ENCODE measurements at places on chromosomes 11 and 22.

DNA sequence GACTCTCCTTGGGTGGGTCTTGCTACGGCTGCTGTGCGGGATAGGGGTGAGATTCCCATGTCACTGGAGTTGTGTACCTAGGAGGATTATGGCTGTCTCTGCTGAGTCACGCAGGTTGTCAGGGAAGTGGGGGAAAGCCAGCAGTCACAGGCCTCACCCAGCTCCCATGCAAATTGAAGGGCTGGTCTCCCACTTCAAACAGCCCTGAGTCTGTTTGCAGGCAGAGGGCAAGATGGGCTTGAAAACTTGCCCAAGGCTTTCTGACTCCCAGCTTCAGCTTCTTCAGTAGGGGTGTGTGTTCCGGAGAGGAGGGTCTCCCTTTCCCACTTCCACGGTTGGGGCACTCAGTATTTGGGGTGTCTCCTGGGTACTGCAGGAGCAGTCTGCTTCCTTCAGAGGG, 10.9 kb upstream of the SC5D start:
- DNase-seq = no peak

DNA sequence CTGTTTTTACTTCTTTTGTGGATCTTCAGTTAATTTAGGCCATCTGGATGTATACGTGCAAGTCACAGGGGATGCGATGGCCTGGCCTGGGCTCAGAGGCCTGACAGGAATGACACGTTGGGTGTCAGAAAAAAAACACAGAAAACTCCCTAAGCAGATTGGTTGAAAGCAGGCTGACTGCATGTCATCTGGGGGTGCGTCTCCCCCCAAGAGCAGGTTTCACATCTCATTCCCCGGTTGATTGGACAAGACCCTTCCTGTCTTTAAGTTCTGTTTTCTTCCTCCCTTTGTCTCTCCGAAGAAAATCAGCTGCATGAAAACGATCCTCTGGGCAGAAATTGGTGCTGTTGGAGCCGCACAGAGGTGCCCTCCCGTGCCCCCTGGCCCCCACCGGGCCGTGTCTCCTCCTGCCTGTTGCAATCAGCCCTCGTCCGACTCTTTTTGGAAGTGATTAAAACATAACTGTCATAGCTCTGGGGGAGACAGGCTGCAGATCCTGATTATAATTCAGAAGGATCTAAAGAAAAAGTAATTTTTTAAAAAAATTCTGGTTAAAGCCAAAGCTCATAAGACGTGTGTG, 71.8 kb upstream of the PARVG start:
- DNase-seq = no peak

GRCh38 chr22:44620129-44620840, 81.7 kb upstream of the PRR5 start:
- no peak for DNase-seq

- DNase-seq = no peak
These were observed 13.8 kb upstream of the MB start for GRCh38 chr22:35630891-35631290.

- no peak for DNase-seq
These were observed 856.6 kb downstream of the METTL15 start for GRCh38 chr11:28964811-28965210.

GRCh38 chr11:129209891-129210830, 18.0 kb upstream of the ARHGAP32 start:
- no peak for DNase-seq

DNA sequence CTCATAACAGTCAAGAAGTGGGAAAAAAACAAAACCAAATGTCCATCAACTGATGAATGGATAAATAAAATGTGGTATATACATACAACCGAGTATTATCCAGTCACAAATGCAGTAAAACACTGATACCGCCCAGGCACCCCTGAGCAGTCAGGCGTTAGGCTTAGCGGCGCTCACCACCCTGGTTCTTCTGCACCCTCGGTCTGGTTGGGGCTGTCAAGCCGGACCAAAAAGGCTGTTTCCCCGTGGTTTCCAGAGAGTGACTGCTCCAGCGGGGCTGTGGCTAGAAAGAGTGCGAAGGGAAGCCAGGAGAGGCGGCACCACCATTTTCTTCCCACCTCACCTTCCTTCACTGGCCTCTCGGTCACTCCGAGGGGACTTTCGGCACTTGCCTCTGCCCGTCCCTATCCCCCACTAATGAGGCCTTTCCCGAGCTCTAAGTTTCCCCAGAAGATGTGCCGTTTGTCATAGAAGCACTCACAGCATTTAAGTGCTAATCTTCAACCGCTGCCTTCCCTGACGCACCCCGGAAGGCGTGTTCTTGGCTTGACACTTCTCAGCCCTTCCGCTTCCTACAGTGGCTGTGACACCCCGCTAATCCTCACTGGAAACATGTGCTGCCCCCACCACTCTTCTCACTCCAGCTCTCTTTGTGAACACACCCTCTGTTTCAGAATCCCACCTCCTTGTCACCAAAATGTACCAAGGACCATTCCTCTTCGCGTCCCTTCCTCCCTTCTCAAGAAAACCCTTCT, 42.4 kb downstream of the FCHSD2 start:
- no peak for DNase-seq

DNA sequence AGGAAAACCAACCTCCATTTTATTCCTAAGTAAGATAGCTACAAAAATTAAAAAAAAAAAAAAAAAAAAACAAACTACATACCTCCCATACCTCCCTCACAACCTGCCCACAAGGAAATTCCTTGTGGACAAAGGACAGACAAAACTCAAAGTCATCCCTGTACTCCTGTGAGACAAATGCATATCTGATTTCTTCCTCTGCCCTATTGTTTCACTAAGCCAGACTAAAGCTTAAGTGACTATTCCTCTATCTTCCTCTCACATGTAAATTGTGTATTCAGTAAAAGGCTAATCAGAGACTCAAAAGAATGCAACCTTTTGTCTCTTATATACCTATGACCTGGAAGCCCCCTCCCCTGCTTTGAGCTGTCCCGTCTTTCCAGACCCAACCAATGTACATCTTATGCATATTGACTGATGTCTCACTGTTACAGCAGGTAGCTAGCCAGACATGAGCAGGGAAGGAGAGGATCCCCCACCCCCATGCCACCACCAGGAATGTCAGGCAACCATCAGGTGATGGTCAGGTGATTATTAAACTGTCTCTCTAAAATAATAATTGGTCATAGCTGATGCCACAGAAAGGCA, 289.4 kb downstream of the SBF2 start:
- no peak for DNase-seq

DNA sequence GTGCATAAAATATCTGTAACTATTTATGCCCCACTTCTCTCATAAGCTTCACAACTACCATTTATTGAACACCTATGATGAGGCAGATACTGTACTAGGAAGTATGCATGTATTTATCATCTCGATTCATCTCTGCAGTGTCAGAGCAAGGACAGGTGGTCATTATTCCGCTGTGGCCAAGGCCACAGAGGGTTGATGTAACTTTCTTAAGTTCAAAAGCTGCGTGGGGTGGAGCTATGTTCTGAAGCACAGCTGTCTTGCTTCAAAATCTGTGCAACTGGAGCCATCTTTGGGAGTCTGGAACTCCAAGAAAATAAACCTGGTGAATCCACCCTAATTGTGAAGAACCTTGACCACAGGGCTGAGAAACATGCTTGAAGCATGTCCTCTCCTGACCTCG, 60.2 kb upstream of the HMGXB4 start:
- no peak for DNase-seq

DNA sequence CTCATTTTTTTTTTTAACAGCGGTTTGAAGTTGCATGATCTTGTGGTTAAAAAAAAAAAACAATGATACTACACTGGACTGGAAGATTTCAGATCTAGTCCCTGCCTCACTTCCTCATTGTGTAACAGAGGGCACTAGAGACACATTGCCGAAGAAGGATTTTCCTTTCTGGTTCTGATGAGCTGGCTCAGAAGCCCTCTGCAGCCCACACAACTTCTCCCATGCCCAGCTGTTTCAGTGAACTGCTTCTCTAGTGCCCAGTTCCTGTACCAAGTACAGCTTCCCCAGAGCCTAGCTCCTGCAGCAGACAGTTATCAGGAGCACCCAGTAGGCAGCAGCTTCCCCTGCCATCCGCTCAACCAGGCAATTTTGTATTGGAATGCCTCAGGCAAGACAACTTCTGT, 29.5 kb upstream of the ANO5 start:
- no peak for DNase-seq

DNA sequence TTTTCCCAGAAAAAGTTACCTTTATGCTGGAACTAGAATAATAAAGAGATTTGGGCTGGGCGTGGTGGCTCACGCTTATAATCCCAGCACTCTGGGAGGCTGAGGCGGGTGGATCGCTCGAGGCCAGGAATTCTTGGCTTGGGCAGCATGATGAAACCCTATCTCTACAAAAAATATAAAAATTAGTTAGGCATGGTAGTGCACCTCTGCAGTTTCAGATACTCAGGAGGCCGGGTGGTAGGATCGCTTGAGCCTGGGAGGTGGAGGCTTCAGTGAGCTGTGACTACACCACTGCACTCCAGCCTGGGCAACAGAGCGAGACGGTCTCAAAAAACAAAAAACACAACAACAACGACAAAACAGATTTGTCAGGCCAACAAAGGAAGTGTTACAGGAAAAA, 119.3 kb upstream of the OR9Q1 start:
- no peak for DNase-seq

- DNase-seq = no peak
These were observed 95.3 kb upstream of the ALKBH3 start for GRCh38 chr11:43785318-43785717.

DNA sequence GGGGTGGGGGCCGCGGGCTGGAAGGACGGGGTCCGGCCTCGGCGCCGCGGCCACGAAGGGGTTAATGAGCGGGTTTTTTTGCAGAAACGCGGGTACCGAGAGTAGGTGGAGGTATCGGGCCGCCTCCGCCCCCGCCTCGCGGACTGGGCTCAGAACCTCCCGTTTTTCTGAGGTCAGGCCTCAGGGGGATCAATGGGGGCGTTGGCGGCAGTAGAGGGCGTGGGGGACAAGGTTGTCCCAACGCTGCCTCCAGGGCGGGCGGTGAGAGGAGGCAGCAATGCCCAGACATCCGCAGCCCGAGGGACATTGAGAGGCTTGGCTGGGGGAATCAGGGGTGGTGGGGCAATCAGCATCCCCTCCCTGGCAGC, 34.8 kb upstream of the PRODH start:
- no peak for DNase-seq

GRCh38 chr22:46171940-46172339, 21.6 kb downstream of the PPARA start:
- DNase-seq = no peak

DNA sequence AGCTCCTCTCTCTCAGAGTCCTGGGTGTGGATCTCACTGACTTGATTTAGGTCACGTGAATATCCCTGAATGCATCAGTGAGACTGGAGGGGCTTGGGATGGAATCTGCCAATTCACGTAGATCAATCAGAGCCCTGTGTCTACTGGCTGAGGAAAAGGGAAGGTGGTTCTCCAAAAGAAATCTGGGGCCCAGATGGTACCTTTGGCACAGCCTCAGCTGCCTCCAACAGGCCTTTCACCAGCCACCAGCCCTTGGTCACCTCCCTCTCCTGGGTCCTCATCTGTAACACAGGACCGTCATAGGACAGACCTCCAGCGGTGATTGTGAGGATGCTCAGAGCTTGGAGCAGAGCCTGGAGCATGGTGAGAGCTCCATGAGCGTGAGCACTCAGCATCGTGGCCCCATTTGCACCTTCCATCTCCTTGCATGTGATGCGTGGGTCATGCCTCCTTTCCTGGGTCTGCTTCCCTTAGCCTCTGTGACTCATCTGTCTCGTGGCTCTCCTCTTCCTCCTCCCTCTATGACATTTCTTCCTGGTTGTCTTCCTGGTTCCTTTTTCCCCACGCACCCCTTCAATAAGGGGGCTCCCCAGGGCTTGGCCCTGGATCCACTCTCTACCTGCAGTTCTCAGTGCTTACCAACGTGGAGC, 7.5 kb upstream of the MIEF1 start:
- DNase-seq = no peak

DNA sequence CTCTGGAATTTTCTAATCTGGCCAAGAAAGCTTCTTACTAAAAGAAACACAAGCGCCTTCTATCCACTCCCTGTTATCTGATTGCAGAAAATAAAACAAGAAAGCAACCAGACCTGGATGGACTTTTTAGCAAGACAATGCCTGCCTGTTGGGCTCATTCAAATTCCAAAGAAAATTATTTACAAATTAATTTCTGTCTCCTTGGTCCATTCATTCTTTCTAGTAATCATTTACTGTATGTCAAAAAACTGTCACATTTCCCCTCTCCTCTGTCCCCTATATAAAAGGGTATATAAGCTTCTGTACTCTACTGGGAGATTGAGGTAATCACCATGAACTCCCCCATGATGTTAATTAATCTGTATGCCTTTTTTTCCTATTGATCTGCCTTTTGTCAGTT, 279.9 kb downstream of the DLG2 start:
- DNase-seq = no peak

GRCh38 chr11:67354075-67355022, 1.0 kb upstream of the POLD4 start:
- no peak for DNase-seq

- DNase-seq = no peak
These were observed 3.2 kb upstream of the NEAT1 start for GRCh38 chr11:65419460-65419771.

DNA sequence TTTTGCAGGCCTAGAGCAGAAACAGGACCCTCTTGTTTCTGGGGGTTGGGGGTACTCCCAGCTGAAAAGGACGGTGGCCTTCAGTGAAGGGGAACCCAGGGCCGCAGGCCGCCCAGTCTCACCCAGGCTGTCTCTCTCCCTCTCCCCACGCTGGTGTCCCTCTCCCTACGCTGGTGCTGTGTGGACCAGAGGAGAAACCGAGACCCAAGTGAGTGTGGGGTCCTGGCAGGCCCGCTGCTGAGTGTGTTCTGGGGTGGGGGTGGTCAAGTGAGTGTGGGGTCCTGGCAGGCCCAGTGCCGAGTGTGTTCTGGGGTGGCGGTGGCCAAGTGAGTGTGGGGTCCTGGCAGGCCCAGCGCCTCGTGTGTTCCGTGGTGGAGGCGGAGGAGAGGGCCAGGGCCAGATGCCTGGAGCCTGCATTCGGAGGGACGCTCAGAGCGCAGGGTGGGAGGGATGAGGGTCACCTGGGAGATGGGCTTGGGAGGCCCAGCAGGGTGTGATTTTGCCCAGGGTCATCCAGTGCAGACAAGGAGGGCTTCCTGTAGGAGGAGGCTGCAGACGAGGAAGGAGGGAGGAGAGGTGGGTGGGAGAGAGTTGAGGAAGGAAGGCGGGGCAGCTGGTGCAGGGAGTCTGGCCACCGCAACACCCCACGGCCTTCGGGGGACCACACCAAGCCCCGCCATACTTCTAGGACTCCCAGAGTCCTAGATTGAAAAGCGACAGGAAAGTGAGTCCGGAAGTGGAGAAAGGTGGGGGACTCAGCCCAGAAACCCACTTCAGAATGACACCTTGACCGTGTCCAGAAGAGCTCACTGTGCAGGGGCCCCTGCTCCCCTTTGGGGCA, 10.3 kb downstream of the TNNT3 start:
- DNase-seq = no peak

Data from esophagus squamous epithelium (tissue), 5 donors.